ENCODE measurements at places on chromosomes 1 and 21. TPM values are rescaled to one million over a fixed set of nuclear protein-coding genes. Genes with fewer than 3 reads are reported as not detected.

GRCh38 chr21:46622226-46622625 lies 13.2 kb upstream of the PRMT2 start:
- H3K4me1 ChIP-seq, result no peaks in the 10 kb centered on the region
- no peaks in the 10 kb centered on the region for H3K27me3 ChIP-seq
- no peak overlapping the region for H3K27ac ChIP-seq
- no peaks in the 10 kb centered on the region for H3K36me3 ChIP-seq

GRCh38 chr1:234262754-234263105 lies 110.5 kb upstream of the COA6 start:
- H3K4me3 ChIP-seq, result no peak overlapping the region
- no peaks in the 10 kb centered on the region for H3K36me3 ChIP-seq
- H3K27me3 ChIP-seq, result no peaks in the 10 kb centered on the region
- no peaks in the 10 kb centered on the region for H3K4me1 ChIP-seq
- no peak overlapping the region for H3K27ac ChIP-seq

Gene COA6
- total RNA-seq, result 40.4 TPM

Gene VWA5B1
- total RNA-seq, result 2.3 TPM

Gene LIN28A
- total RNA-seq, result 1,467 TPM
